ENCODE measurements at places on chromosomes 2 and 18.

GRCh38 chr2:189285962-189286645, 106.5 kb upstream of the COL5A2 start:
- DNase-seq = no peak

DNA sequence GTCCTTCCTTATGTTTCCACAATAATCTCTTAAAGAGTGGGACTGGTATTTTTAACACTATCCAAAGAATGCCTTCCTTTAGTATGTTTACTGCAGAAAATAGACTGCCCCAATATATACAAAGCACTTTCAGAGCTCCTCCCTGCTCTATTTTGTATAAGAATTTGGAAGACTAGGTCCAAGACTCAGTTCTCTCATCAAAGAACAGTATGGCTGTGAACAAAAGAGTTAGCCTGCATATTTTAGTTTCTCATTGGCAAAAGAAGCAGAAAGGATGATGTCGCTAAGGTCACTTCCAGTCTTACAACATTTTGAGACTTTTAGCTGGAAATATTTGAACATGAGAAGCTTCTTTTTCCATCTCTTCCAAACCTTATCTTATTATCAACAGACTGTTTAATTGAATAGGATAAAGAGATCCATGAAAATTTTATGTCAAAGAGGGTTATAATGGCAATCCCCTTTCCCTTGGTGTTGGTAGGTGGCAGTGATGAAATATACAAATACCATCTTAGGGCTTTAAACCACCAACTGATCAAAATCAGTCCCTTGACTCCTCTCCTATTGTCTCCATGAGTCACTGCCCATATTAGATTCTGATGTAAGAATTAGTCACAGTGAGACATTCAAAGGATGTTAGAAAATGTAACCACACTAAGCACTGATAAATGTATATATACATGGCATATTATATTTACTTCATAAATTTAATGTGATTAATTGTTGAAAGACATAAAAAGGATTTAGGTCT, 266.9 kb upstream of the DSEL start:
- no peak for DNase-seq

GRCh38 chr18:316393-316792, 48.5 kb upstream of the THOC1 start:
- no peak for DNase-seq

- DNase-seq = no peak
Measured at GRCh38 chr2:237734905-237735623, 63.5 kb upstream of the RBM44 start.

GRCh38 chr2:71892896-71893295, 254.8 kb downstream of the CYP26B1 start:
- no peak for DNase-seq

DNA sequence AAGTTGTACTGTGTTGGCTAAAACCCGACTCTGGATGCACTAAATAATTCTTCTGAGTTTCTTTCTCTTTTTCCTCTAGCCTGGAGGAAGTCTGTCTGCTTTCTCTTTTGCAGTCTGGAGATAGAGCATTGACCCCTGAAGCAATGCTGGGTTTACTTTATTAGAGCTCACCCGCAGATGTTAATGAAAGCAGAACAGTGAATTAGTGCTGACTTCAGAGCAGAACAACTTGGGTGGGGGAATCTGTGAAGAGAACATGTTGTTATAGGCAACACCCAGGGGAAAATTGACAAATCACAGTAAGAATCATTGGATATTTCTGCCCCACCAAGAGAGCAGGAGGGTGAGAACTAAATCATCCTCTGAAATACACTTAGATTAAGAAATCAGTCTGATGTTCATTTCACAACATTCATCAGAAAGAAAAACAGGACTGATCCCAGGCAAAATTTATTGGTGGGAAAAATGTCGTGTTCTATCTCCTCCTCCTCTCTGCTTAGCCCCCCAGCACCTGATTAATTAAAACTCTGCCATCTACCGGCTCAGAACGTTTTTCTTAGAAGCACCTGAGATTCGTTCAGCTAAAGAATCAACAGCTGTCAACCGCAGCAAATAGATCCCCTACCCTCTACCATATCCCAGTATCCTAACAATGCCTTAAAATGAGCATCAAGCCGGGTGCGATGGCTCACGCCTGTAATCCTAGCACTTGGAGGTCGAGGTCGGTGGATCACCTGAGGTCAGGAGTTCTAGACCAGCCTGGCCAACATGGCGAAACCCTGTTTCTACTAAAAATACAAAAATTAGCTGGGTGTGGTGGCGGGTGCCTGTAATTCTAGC, 165.1 kb downstream of the FMNL2 start:
- no peak for DNase-seq

GRCh38 chr18:78831603-78832002, 148.0 kb upstream of the SALL3 start:
- no peak for DNase-seq
